Epithelial cell of proximal tubule (primary cell): ENCODE measurements at places on chromosomes 13 and 19.

GRCh38 chr19:35959040-35959967 is 23.1 kb downstream of the LRFN3 start:
- DNase-seq = no peak

GRCh38 chr19:2187159-2187558 is 23.4 kb downstream of the DOT1L start:
- no peak for DNase-seq

DNA sequence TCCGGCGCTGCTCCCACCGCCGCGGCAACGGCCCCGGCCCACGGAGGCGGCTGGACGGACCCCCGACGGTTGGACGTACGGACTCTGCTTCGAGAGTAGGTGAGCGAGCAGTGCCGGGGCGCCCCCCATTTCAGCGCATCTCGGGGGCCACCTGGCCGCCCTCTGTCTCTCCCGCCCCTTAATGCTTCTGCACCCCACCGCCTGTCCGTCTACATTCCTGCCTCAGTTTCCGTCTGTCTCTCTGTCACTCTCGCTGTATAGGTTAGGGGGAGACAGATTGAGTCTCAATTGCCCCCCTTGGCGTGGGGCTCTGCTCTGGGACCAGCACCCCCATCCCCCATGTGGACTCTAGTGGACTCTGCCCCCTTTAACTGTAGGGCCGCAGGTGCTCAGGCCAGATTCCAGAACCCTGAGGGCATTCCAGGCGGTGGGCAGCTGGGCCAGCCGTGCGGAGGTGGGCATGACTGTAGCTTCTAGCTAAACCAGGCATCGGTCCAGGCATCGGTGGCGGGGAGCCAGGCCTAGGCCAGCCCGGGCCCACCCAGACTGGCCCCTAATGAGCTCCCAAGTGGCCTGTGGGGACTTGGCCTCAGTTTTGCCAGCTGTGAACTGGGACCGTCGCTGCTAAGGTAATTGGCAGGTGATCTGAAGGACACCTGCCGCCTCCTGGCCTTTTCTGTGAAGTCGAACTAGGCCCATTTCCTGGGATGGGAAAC is 373 bp downstream of the TNFAIP8L1 start:
- no peak for DNase-seq

DNA sequence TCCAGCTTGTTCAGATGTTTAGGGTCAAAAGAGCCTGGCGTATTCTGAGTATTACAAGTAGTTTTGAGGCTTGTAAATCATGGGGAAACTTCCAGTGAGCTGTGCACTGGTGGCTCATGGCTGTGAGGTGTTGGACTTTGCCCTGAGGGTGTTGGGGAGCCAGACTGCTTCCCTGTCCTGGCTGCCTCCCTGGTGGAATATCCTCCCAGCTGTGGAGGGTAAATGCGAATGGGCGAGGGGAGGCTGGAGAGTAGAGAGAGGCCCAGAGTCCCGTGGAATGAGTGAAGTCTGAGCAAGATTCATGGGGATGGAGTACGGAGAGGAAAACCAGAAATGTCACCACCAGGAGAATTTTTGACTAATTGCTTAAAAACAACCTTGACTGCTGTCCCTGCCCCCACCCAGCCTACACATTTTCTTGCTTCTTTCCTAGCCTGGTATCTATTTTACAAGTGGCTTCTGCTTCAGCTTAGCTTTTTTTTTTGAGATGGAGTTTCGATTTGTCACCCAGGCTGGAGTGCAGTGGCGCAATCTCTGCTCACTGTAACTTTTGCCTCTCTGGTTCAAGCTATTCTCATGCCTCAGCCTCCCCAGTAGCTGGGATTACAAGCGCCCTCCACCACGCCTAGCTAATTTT is 3.7 kb downstream of the SNRPA start:
- DNase-seq = no peak

DNA sequence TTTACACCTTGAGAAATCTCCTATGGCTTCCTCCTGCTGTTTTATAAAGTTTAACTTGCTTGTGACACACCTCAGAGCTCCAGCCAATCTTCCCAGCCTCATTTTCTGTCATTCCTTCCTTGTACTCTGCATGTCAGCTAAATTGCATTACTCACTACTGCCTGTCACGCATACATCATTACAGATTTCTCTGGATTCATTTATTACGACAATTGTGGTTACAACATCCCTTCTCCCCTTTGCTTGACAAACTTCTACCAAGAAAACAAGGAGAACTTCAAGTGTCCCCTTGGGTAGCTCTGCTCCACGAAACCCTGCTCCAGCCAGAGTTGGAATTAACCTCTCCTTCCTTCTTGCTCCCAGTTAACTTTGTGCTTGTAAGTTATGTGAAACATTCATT is 22.0 kb upstream of the GPR18 start:
- DNase-seq = peak; percentile 90

- DNase-seq = no peak
Observed at GRCh38 chr19:10508036-10508435, 4.9 kb upstream of the KEAP1 start.

DNA sequence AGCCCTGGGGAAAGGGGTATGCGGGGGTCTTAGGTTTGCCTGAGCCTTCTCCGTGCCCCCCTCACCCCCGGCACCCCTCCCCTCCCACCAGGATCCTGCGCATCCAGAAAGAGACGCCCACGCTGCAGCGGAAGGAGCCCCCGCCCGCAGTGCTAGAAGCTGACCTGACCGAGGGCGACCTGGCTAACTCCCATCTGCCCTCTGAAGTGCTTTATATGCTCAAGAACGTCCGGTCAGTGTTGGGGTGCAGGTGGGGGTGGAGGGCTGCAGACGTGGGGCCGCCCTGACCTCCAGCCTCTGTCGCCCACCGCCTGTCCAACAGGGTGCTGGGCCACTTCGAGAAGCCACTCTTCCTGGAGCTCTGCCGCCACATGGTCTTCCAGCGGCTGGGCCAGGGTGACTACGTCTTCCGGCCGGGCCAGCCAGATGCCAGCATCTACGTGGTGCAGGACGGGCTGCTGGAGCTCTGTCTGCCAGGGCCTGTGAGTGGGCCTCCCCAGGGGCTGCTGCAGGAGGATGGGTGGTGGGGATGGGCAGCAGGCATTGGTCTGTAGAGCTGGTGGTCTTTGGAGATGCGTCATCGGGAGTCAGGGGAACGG is 4.4 kb downstream of the PNPLA6 start:
- no peak for DNase-seq

DNA sequence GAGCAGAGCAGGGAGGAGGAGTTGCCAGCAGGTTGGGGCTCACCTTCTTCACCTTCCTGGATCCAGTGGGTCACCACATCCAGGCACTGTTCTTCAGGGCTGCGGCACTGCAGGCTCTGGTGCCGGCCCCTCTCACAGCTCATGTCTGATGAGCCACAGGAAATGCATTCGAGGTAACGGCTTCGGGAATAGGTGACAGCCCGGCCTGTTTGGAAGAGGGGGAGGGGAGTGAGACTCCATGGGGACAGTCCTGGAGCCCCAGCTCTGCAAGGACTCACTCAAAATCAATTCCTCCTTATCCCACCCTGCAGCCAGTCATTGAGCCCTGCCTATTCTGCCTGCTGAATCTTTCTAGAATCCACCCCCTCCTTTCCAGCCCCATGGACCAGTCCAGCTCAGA is 13.5 kb downstream of the PLAUR start:
- DNase-seq = no peak

GRCh38 chr19:40223135-40223822 is 3.2 kb downstream of the CCNP start:
- no peak for DNase-seq

DNA sequence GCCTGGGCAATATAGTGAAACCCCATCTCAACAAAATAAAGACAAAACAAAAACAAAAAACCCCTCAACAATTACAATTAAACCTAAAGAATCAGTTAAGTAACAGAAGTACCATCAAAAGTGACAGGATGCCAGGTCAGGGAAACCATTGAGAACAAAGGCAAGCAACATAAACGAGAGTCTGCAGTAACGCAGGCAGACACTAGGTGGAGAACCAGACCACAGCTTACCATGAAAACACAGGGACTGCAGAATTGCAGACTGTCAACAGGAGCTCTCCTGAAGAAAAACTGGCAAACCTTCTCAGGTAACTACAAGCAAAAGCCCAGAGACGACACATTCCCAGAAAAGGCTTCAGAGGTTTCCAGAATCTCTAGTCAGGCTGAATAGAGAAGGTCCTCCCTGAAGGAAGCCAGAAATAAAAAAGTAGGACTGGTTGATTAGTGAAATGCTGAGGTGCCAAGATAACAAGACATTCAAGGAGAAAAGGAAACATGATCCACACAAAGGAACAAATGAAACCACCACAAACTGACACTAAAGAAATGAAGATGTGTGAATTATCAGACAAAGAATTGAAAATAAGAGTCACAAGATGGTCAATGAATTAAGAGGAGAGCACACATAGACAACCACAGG is 2.2 kb upstream of the ZNF665 start:
- DNase-seq = peak; percentile 51

- no peak for DNase-seq
Observed at GRCh38 chr13:19838865-19839275, 24.6 kb downstream of the ZMYM5 start.

GRCh38 chr19:52651956-52652355 is 13.8 kb upstream of the ZNF83 start:
- no peak for DNase-seq

GRCh38 chr13:48194379-48194754 is 38.6 kb upstream of the ITM2B start:
- DNase-seq = no peak

DNA sequence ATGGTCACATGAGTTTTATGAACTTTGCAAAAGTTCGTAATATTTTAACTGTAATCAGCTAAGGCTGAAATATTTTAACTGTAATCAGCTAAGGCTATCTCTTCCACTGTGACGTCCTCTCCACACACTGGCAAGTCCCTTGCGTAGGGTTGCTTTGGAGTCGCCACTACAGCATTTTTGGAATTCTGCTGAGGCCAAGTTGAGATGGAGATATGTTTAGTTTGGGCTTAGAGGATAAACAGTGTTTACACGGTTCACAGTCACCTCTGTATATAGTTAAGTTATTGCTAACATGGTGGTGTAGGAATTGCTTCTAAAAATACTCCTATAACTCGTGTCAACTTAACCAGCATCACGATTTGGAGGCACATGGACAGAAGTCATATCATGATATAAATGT is 143.6 kb upstream of the SERP2 start:
- DNase-seq = no peak

- no peak for DNase-seq
Observed at GRCh38 chr19:39506944-39507714, 7.8 kb upstream of the SELENOV start.

- DNase-seq = no peak
Observed at GRCh38 chr13:51041126-51041525, 69.9 kb downstream of the C13orf42 start.

DNA sequence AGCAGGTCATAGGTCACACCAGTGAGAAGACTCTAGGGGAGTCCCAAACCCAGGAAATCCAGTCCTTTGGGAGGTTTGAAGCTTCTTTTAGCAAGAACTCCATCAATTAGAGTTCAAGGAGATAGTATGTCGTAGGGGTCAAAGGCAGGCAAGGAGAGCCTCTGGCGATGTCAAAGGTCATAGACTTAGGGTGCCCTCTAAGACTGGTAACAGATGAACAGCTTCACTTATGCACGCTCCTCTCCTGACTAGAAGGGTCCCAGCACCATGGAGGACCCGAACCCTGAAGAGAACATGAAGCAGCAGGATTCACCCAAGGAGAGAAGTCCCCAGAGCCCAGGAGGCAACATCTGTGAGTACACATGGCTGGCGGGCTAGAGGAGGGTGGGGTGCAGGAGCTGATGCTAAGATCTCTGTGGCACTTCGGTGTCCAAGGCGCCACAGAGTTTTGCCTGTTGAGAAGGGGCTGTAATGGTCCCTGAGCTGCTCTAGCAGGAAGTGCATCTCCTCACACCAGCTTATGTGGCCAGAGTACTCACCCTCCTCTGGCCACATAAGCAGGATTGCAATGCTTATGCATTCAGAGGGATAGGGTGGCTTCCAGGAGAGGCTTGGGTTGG is 557 bp downstream of the ZNF576 start:
- DNase-seq = no peak

GRCh38 chr19:8459520-8460270 is 14.9 kb downstream of the HNRNPM start:
- DNase-seq = no peak
